Sigmoid colon (tissue), 7 donors: ENCODE measurements at places on chromosomes 2 and 18. TPM values are rescaled to one million over a fixed set of nuclear protein-coding genes. Genes with fewer than 3 reads are reported as not detected.

CCBE1 gene
- 52.7 TPM for total RNA-seq

GRCh38 chr2:70357684-70358071, 55.8 kb upstream of the FAM136A start:
- no peak for DNase-seq

METAP1D gene
- total RNA-seq: 11.2 TPM

LRRTM1 gene
- 2.1 TPM for total RNA-seq

ICOS gene
- not detected for total RNA-seq

DNA sequence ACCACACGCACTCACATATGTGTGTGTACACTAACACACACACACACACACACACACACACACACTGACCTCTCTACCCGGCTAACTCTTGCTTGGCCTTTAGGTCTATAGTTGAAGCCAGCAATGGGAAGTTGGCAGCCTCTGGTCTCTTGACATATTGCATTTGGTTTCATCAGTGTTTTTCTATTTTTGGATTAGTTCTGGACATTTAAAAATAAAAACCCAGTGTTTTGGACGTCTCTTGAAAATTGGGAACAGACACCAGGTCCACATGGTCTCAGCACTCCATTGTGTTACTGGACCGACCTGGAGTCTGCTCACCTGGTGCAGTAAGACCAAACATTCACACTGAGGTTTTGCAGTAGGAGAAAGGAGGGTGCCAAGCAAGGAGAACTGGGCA, 50.4 kb upstream of the AFF3 start:
- DNase-seq: no peak

GRCh38 chr2:70145851-70146739, 44.7 kb downstream of the C2orf42 start:
- DNase-seq: no peak

MAL gene
- 11.1 TPM for total RNA-seq

SP140 gene
- 2.1 TPM for total RNA-seq

SIX2 gene
- 1.7 TPM for total RNA-seq

NR4A2 gene
- total RNA-seq: 2.6 TPM

GREB1L gene
- total RNA-seq: 2.1 TPM

GRCh38 chr2:219281588-219281987, 2.4 kb downstream of the DNAJB2 start:
- peak; percentile 59 for DNase-seq

EPG5 gene
- total RNA-seq: 17.1 TPM

GRCh38 chr2:231284296-231284695, 85.9 kb downstream of the ARMC9 start:
- DNase-seq: no peak

DNA sequence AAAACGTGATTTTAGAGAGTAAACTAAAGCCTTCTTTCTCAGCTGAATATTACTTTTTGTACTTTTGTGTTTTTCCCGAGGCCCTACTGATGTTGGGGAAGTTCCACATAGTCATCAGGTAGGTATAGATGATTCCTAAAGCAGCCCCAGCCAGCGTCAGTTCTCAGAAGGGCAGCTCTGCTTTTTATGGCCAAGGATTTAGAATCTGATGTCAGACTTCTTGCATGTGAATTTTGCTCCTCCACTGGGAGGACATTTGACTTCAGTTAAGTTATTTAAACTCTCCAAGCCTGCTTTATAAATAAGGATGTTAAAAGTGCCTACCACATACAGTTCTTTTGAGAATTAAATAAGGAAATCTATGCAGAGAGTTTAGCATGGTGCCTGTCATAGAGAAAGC, 130.8 kb downstream of the NCKAP5 start:
- DNase-seq: no peak

GRCh38 chr2:36413218-36413617, 57.6 kb downstream of the CRIM1 start:
- DNase-seq: no peak

REG3G gene
- total RNA-seq: not detected
